ENCODE measurements at places on chromosomes 1 and 21. TPM values are rescaled to one million over a fixed set of nuclear protein-coding genes. Genes with fewer than 3 reads are reported as not detected.

- DNase-seq: no peak
These were observed 191.5 kb upstream of the AJAP1 start for GRCh38 chr1:4462831-4463484.

DNA sequence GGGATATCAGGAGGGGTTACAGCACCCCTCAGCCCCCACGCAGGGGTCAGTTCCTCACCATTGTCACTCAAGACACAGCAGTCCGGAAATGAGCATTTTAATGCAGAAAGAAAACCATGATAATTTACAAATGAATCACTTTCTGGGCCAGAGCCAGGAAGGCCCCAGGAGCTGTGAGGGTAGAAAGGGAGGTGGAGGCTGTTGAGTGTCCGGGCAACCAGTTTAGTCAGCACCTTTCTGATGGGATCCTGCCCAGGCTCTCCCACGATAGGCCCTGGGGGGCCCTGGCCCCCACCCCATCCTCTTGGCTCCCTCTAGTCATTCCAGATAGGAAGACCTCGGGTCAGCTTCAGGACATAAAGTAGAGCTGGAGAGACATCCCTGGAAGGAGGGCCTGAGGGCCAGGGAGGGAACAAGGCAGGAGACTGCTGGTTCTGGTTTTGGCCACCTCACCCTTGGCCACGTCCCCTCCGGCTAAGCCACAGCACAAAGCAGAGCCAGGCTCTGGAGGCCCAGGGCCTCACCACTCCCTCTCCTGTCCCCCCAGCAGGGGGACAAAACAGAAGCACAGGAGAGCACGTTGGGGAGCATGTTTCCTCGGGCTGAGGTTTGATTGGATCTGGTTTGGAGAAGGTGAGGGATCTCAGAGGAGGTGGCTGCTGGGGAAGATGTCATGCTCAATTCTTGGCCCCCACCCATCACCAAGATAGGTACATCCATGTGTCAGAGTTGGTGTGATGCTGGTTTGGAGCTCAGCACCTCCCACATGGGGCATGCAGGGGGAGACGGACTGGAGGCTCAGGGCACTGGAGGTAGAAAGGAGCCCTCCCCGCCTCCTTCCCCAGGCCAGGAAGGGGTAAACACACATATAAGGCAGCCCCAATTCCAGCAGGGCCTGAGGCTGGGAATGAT lies 20.6 kb downstream of the ETNK2 start:
- no peak for DNase-seq

GRCh38 chr1:88800382-88801051 lies 90.8 kb downstream of the GTF2B start:
- DNase-seq: no peak

GRCh38 chr1:119635811-119636390 lies 12.2 kb downstream of the ZNF697 start:
- DNase-seq: no peak

Gene OR6K3
- total RNA-seq: not detected

All from sciatic nerve (tissue), 2 donors.